ENCODE measurements at places on chromosomes 11 and 22.

- no peak for DNase-seq
Measured at GRCh38 chr22:49408102-49408836, 419.4 kb downstream of the BRD1 start.

DNA sequence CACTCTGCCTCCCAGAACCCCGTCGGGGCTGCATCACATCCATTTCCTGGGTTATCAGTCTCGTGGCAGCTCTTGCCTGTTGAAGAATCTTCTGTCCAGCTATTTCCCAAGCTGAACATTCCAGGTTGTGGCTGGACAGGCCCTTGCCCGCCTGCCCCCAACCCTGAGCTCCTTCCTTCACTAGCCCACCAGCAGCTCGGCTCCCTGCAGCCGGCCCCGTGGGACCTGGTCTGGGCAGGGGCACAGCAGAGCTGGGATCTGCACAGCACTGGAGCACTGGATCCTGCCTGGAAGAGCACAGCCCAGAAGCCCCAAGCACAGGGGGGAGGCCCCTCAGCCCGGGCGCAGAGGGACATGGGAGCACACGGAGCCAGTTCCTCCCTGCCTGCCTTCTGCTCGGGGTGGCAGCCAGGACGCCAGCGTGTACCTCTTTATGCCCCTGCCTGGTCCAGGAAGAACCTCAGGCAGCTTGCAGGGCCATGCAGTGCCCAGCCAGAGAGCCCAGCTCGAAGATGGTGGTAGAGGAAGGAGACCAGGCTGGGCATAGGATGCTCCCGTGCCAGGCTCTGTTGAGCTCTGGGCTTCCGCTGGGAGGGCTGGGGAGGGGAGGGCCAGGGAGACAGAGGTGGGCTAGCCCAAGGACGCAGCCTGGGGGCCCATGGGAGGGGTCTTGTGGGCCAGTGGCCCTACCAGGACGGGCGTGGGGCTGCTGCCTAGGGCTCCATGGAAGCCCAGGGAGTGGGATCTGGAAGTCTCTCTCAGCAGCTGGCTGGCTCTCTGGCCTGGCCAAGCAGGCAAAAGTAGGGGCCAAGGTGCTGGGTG is 16.6 kb upstream of the GNB1L start:
- no peak for DNase-seq

DNA sequence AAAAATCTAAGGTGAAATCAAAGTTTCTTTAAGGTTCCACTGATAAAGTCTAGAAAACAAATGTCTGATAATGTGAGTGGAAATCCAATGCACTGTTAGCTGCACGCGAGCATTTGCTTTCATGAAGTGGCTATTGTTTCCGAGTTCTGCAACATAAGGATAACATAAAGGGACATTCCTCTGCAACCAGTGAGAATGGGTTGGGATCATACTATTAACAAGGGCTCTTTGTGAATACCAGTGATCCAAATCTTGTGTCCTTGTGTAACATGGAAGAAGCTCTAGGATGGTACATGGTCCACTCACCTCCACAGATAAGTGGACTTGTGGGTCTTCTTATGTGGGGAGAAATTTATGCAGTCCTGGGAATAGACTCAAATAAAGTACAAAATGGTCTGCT is 24.6 kb downstream of the APIP start:
- DNase-seq, result no peak

GRCh38 chr11:20360650-20361049 is 2.9 kb upstream of the HTATIP2 start:
- peak; percentile 85 for DNase-seq

DNA sequence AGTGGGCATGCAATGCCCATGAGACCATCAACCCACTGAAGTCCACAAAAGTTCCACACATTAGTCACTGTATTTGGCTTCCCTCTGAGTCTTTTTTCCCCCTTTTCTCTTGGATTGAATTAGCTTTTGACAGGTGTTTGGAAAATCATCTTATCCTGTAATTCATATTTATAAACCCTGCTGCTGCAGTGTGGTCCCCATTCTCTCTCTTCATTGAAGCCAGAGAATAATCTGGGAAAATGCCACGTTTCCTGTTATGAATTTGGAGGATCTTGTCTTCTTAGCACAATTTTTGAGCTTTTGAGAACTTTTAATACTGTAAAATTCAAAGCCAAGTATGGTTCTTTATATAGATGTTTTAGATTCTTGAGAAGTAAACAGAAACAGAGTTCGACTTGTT is 84.8 kb downstream of the UVRAG start:
- DNase-seq, result no peak

DNA sequence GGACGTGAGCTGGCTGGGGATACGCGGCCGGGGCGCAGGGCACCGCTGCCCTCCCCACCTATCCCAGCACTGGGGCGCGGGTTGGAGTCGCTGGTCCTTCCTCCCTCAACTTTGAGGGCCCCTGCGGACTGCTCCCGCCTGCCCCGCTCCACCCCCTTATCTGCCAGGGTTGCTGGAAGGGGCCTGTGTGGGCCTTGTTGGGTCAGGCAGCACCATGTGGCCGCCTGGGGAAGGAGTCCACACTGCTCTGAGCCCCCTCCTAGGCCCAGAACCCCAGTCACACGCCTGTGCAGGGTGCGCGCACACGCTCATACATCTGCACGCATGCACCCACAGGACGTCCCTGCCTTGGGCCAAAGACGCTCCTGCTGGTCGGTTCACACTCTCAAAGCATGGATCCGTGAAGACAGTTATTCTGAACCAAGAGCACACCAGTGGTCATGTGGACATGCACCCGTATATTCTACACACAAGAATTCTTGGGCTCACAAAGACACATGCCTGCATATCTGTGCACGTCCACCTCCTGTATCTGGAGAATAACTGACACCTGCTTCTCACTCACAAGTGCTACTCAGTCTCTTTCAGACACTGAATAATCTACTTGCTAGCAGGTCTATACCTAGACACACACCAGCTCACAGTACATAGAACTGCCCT is 710 bp downstream of the TUB start:
- DNase-seq, result no peak

GRCh38 chr11:68418648-68419047 is 41.9 kb upstream of the PPP6R3 start:
- DNase-seq, result no peak

GRCh38 chr11:65859812-65860277 is 388 bp upstream of the MUS81 start:
- no peak for DNase-seq

- no peak for DNase-seq
Measured at GRCh38 chr22:19873138-19873959, 18.7 kb upstream of the GNB1L start.

GRCh38 chr11:28773606-28774005 is 665.4 kb downstream of the METTL15 start:
- DNase-seq, result no peak

DNA sequence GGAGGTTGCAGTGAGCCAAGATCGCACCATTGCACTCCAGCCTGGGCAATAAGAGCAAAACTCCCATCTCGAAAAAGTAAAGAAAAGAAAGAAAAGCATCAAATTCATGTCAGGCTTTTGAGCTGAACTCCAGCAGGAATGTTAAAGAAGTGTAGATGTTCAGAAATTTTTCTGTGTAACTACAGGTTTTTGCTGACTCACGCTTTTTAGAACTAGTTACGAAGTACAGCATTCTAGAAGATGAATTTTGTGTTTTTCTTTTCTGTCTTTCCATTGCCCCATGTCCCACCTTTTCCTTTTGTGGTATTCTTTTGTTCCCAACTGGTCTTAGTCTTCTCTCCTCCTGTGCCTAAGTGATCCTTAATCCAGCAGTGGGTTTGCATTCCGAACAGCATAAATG is 56.0 kb upstream of the HORMAD2 start:
- no peak for DNase-seq

DNA sequence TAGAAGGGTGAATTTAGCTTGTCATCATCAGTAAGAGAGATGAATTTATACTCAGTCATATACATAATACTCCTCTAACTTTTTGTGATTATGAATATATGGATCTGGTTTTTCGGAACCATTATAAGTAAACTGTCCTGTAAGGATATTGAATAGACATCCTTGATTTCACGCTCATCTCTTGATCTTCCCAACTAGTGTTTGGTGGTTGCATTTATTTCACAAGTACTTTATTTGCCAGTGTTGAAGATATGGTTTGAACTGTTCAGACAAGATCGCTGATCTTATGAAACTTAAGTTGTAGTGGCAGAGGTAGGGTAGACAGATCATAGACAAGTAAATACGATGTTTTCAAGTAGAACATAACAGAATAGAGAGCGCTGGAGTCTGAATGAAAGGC is 3.0 kb downstream of the FBXO7 start:
- no peak for DNase-seq

- no peak for DNase-seq
Measured at GRCh38 chr11:61474013-61474643, 34.4 kb upstream of the LRRC10B start.

DNA sequence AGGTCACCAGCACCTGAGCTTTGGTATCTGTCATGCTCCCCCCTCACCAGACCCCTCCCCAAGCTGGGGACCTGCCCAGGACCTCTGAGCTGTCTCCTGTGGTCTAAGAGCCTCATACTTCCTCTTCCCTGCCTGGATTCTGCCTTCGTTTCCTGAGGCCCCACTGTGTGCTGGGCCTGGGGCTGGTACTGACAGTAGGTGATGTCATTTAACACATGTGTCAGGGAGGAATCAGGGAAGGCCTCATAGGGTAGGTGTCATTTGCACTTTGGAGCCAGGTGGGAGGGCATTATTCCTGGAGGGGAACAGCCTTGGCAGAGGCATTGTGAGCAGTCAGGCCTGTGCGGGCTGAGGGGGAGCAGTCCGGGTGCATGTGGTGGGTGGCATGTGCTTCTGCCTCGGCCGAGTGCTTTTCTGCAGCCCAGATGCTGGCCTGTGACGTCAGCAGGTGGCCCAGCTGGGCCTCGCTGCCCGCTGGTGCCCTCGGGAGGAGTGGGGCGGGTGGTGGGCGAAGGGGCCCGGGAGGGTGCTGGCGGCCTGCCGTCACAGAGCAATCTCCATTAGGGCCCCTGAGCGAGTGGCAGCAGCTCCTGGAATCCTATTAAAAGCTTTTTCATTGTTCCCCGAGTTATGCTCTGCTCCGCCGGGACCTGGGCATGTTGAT is 9.1 kb downstream of the FLRT1 start:
- no peak for DNase-seq

DNA sequence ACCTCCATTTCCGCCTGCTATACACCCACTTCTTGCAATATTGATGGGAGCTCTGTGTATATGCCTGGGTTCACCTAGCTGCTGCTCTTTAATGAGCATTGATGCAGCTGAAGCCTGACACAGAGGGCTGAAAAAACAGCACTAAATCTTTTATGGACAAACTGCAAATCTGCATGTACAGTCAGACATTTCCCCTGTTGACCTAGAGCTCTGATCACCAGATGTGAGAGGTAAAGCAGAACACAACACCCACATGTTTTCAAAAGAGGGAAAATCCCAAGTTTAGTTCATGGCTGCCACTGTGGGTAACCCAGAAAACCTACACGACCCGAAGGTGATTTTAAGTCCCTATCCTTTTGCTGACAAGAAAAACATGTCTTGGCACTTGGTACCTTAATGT is 303.0 kb upstream of the PITPNB start:
- no peak for DNase-seq

GRCh38 chr11:62854013-62854824 is 14.8 kb upstream of the WDR74 start:
- DNase-seq, result no peak

- no peak for DNase-seq
Measured at GRCh38 chr11:40877256-40877655, 582.2 kb downstream of the LRRC4C start.

DNA sequence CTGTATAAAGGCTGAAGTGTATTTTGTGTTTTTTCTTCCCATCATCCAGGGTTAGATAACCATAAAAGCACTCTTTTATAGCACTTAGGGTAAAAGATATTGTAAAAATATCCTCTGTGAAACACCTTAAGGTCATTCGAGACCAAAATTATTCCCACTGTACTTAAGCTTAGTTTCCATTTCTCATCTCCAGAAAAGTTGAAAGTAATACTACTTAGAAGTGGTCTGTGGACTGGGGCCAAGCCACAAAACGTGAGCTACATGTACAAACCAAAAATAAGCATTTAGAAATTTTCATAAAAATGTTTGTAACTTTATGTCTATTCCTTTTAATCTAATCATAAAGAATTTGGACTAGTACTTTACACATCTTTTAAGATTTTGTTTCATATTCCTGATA is 142.0 kb upstream of the NTM start:
- DNase-seq, result no peak

DNA sequence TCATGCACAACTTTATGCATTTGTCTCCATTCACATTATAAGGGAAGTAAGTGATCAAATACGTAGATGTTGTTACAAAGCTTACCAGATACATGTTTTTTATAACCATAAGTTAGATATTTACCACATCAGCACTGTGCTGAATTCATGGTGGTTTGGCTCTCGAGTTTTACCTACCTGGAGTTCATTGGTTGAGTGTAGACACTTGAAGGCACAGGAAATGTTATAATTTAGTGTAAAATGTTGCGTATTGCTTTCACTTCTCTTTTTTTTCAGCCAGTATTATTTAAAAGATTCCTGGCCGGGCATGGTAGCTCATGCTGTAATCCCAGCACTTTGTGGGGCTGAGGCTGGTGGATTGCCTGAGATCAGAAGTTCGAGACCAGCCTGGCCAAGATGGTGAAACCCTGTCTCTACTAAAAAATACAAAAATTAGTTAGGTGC is 53.1 kb upstream of the GRK2 start:
- peak; percentile 86 for DNase-seq

DNA sequence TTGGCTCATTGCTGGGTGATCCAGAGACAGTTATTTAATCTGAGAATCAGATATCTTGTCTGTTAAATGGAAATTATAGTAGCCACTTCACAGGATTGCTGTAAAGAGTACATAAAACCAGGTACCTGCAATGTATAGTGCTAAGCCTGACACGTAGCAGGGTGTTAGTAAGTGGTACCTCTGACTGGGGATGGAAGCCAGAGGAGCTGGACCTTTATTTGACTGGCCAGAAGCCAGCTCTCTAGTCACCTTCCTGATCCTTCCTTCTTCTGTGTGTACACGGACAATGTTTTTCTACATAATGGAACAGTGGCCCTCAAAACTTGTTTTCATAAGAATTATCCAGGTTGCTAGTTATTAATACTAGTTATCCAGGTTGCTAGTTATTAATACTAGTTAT is 25.5 kb upstream of the EHF start:
- no peak for DNase-seq

GRCh38 chr11:86594746-86595145 is 77.7 kb downstream of the ME3 start:
- DNase-seq, result no peak

- DNase-seq, result peak; percentile 14
Measured at GRCh38 chr11:59771605-59772004, 16.4 kb downstream of the STX3 start.

- no peak for DNase-seq
Measured at GRCh38 chr22:18952022-18952421, 15.9 kb upstream of the PRODH start.

- DNase-seq, result no peak
Measured at GRCh38 chr11:86444981-86445380, 70.3 kb downstream of the CCDC81 start.

GRCh38 chr11:472816-473215 is 22.7 kb downstream of the PTDSS2 start:
- no peak for DNase-seq

DNA sequence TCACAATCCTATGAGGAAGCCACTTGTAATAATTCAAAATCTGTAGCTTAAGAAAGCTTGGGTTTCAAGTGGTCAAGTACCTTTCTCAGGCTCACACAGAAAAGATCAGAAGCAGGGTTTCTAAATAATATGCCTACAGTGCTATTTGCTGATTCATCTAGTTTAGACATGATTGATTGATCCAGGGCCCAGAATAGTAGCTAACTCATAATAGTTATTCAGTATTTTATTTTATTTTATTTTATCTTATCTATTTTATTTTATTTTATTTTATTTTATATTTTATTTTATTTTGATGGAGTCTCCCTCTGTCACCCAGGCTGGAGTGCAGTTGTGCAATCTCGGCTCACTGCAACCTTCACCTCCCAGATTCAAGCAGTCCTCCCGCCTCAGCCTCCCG is 15.9 kb upstream of the PANX3 start:
- DNase-seq, result no peak

Data from inflammatory macrophage treated with lipopolysaccharide for 4 hours (primary cell).